MCF 10A (cell line): ENCODE measurements at places on chromosomes 6 and 20. TPM values are rescaled to one million over a fixed set of nuclear protein-coding genes. Genes with fewer than 3 reads are reported as not detected.

DNA sequence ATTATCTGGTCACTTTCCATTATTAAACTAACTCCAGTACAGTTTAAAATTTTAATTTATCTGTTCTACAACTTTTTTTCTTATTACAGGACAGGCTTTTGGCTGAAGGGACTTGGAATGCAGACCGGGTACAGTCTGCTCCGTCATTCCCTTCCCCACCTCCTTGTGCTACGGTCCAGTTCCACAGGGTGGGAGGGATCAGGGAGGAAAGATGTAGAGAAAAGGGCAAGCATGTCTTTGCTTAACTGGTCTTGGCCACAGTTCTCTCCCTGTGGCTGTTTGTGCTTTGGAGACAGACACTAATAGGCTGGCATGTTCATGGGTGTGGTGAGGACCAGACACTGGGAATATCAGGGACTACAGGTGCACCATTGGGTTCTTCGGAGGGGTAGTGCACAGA lies 12.1 kb upstream of the RGS17 start:
- H3K4me1 ChIP-seq: no peaks in the 10 kb centered on the region
- no peak overlapping the region for H3K4me3 ChIP-seq
- DNase-seq: no peak
- no peak overlapping the region for H3K27ac ChIP-seq
- no peaks in the 10 kb centered on the region for H3K36me3 ChIP-seq

GRCh38 chr6:138555421-138555988 lies 56.2 kb upstream of the NHSL1 start:
- H3K36me3 ChIP-seq: no peaks in the 10 kb centered on the region
- peaks cover 16% of the 10 kb centered on the region for H3K4me1 ChIP-seq
- H3K4me3 ChIP-seq: no peak overlapping the region
- H3K27me3 ChIP-seq: no peaks in the 10 kb centered on the region
- H3K27ac ChIP-seq: peak overlapping the region; percentile 16

- no peak overlapping the region for H3K27ac ChIP-seq
- no peaks in the 10 kb centered on the region for H3K27me3 ChIP-seq
- H3K4me1 ChIP-seq: no peaks in the 10 kb centered on the region
- no peak overlapping the region for H3K4me3 ChIP-seq
- no peak for DNase-seq
Observed at GRCh38 chr20:40781327-40782042, 92.4 kb upstream of the MAFB start.

The SEMG1 gene
- total RNA-seq: not detected in 2 replicates

GRCh38 chr20:1389703-1390580 lies 2.9 kb downstream of the FKBP1A start:
- H3K36me3 ChIP-seq: peaks cover 18% of the 10 kb centered on the region
- peak overlapping the region; percentile 91 for H3K27ac ChIP-seq
- H3K4me3 ChIP-seq: peak overlapping the region; percentile 83

DNA sequence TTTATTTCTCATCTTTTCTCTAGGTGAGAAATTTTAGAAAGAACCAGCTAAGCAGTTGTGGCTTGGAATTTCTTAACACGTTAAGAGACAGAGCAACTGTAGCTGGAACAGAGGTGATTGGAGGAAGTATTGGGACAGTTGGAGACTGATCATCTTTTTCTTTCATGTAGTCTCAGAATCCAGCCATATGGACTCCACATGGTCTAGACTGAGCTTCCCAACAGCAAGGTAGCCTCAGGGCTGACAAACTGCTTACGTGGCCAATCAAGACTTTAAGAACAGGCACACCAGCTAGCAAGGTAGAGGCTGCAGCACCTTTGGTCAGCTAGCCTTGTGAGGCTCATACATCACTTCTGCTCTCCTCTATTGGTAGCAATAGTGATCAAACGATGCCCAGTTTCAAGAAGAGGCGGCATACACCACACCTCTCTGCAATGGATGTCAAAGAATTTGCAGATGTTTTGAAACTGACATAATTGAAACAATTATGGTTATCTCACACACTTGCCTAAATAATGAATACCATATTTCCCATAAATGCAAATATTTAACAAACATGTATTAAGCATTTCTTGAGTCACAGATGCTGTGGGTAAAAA lies 590.5 kb upstream of the SLC35B3 start:
- H3K4me3 ChIP-seq: no peak overlapping the region
- DNase-seq: no peak
- H3K27me3 ChIP-seq: no peaks in the 10 kb centered on the region

GRCh38 chr20:47300071-47300470 lies 56.4 kb downstream of the ZMYND8 start:
- peaks cover 15% of the 10 kb centered on the region for H3K4me1 ChIP-seq
- H3K4me3 ChIP-seq: no peak overlapping the region
- peaks cover 100% of the 10 kb centered on the region for H3K36me3 ChIP-seq
- peak overlapping the region; percentile 23 for H3K27ac ChIP-seq
- no peak for DNase-seq

The ZFP64 gene
- 13.0 and 13.8 TPM in 2 replicates for total RNA-seq

- no peak overlapping the region for H3K4me3 ChIP-seq
- H3K27me3 ChIP-seq: no peaks in the 10 kb centered on the region
- no peak overlapping the region for H3K27ac ChIP-seq
- H3K4me1 ChIP-seq: peaks cover 18% of the 10 kb centered on the region
Observed at GRCh38 chr6:125839471-125839870, 48.7 kb downstream of the NCOA7 start.

DNA sequence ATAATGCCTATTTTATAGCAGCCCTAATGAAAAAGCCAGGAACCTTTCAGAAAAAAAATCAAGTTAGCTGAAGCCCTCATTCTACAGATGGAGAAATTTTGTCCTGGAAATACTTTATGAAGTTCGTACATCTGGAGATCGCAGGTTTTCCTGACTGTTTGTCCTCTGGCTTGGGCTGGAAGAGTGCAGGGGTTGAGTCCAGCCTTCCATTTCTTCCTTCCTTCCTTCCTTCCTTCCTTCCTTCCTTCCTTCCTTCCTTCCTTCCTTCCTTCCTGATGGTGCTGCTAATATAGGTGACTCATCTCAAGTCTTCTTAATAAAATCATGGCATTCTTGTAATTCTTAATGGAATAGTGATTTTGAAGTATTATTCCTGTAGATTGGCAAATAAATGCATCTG lies 227.4 kb downstream of the CLVS2 start:
- H3K36me3 ChIP-seq: no peaks in the 10 kb centered on the region
- H3K4me3 ChIP-seq: no peak overlapping the region
- H3K27me3 ChIP-seq: no peaks in the 10 kb centered on the region
- no peak overlapping the region for H3K27ac ChIP-seq
- peaks cover 7% of the 10 kb centered on the region for H3K4me1 ChIP-seq
- DNase-seq: no peak

DNA sequence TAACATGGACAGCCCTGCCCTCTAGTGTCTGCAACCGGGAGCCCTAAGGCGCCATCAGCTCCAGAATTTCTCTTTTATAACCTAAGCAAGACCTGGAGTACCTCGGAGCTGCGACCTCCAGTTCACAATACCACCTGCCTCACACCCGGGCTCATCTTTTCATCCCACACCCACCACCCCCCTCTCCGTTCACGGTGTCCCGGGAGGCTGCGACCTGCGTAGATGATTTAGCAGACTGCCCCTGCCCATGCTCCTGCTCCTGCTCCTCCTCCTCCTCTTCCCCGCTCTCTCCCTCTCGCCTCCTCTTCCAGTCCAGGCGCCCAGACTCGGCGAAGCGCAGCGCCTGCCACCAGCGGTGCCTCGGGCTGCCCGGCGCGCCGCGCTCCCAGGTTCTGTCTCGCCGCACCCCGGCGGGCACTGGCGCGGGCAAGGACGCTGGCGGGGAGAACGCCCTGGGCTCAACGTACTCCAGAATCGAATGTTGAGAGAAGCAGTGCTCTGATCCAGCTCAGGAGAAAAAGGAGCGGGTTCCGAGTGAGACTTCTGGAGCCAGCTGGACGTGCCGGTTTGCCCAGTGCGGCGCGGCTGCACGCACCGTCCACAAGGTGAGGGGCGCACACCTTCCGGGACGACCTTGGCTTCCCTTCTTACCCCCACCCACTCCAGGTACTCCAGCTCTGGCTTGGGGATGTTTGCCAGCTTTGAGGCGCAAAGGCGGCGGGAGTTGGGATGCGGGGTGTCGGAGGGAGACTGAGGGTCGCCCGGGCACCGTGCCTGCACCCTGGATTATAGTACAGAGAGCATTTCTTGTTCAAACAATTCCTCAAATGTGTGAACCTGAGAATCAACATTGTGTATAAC lies at the start of gene HTR1E:
HTR1E (plus strand) TSS at position 310 of the 861 bp plus-strand sequence. CDS start 77,807 bp downstream, outside the sequence.
- H3K4me1 ChIP-seq: peaks cover 7% of the 10 kb centered on the region
- peak within 1 kb of the TSS; percentile 56 for H3K4me3 ChIP-seq
- DNase-seq: peak; percentile 48

The CPXM1 gene
- not detected in 2 replicates for total RNA-seq

The GGTLC1 gene
- total RNA-seq: not detected in 2 replicates

DNA sequence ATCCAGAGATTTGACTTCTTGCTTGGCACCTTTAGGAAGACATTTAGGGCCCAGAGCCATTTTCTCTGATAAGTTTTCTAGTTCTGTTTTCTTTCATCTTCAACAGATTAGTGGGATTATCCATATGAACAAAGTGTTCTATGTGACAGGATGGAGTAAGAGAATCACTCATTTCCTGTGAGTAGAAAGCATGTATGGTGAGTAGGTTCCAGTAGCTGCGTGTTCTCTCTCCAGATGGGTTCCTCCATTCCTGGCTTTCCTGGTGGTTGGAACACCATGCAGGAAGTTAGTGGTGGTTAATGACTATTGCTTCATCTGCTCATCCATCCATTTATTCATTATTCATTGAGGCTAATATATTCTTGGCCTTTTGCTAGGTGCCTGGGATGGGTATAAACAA lies 54.0 kb downstream of the EFCAB8 start:
- H3K4me1 ChIP-seq: no peaks in the 10 kb centered on the region
- no peak overlapping the region for H3K27ac ChIP-seq
- no peak overlapping the region for H3K4me3 ChIP-seq

DNA sequence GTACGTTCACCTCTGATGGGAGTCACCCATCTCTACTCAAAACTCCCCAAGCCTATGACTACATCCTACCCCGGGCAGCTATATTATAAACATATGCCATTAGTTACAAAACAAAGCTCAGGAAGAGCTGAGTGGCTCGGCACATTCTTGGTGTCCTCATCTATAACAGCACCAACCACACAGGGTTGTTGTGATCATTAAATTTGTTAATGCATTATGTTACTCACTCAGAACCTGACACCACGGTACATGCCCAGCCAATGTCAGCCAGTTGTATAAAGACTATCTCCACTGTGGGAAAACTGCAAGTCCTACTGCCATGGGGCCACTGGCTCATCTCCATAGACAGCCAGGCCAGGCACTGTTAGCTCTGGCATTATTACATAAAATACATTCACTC lies 7.7 kb downstream of the CDK5RAP1 start:
- H3K27me3 ChIP-seq: no peaks in the 10 kb centered on the region
- H3K4me3 ChIP-seq: no peak overlapping the region
- H3K27ac ChIP-seq: no peak overlapping the region
- no peak for DNase-seq
- peaks cover 76% of the 10 kb centered on the region for H3K36me3 ChIP-seq

The ULBP3 gene
- 4.9 and 6.3 TPM in 2 replicates for total RNA-seq
